ENCODE measurements at places on chromosomes 7 and 10.

DNA sequence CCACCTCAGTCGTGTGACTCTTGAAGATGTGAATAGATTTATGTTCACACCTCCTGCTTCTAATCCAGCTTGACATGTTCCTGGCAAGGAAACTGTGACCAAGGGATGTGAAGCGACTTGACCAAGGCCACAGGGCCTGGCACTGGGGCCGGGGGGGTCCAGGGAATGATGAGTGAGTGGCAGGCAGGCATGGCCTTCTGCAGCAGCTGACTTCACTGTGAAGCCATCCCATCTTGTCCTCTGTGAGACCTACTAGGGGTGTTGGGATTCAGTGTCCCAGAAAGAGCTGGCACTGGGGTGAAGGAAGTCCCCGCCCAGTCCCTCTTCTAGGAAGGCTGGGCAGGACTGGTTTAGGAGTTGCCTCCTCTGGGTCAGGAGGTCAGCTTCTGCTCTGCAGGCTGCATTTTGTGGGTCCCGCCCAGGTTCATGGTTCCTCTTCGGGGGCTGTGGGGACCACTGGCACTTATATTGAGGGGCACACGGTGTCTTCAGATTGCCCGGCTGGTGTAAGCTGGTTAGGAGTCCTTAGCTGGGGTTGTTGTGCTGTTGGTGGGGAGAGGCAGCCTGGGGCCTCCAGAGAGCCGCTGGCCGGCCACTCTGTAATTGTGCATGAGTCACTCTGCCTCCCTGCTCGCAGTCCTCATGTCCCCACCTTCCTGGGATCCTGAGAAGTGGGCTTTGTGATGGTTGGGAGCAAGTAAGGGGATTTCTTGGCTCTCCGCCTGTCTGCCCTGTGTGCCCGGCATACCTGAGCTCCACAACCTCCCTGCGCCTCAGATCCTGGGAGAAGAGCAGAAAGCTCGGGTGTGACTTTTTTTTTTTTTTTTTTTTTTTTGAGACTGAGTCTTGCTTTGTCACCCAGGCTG is 11.0 kb downstream of the ZMIZ1 start:
- no peak overlapping the region for H3K4me3 ChIP-seq
- H3K27ac ChIP-seq = no peak overlapping the region
- DNase-seq = no peak

GRCh38 chr7:96330193-96330592 is 8.3 kb upstream of the SLC25A13 start:
- H3K36me3 ChIP-seq = no peaks in the 10 kb centered on the region
- H3K27me3 ChIP-seq = peaks cover 6% of the 10 kb centered on the region
- H3K27ac ChIP-seq = no peak overlapping the region
- no peak overlapping the region for H3K4me3 ChIP-seq
- H3K4me1 ChIP-seq = peaks cover 4% of the 10 kb centered on the region

- peaks cover 3% of the 10 kb centered on the region for H3K27me3 ChIP-seq
- no peaks in the 10 kb centered on the region for H3K36me3 ChIP-seq
- H3K4me1 ChIP-seq = peaks cover 1% of the 10 kb centered on the region
Measured at GRCh38 chr10:22997096-22997495, 69.2 kb downstream of the ARMC3 start.

DNA sequence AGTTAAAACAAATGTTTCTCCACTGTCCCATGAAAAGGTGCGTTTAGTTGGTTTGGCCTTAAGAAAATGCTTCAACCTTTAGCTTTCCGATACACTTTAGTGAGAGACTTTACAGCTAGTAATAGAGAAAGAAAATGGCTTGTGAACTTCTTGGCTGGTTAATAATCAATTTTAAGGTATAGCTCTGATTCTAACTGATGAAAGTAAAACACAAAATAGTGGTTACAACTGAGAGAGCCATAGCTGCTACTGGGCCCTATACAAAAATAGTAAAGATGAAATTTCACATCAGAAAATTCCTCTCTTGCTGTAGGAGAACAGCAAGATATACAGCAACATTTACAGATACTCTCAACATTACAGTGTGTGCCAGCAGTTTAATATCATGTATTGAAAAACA is 371.4 kb downstream of the PHTF2 start:
- H3K27ac ChIP-seq = no peak overlapping the region
- no peak for DNase-seq
- H3K4me3 ChIP-seq = no peak overlapping the region
- no peaks in the 10 kb centered on the region for H3K36me3 ChIP-seq
- no peaks in the 10 kb centered on the region for H3K4me1 ChIP-seq

GRCh38 chr10:46526682-46527038 is 29.8 kb downstream of the GPRIN2 start:
- H3K27ac ChIP-seq = no peak overlapping the region
- no peaks in the 10 kb centered on the region for H3K4me1 ChIP-seq
- peak; percentile 9 for DNase-seq
- H3K36me3 ChIP-seq = no peaks in the 10 kb centered on the region
- no peak overlapping the region for H3K4me3 ChIP-seq
- no peaks in the 10 kb centered on the region for H3K27me3 ChIP-seq

- H3K27me3 ChIP-seq = no peaks in the 10 kb centered on the region
- no peak overlapping the region for H3K27ac ChIP-seq
- no peak for DNase-seq
- H3K36me3 ChIP-seq = no peaks in the 10 kb centered on the region
- H3K4me1 ChIP-seq = no peaks in the 10 kb centered on the region
Measured at GRCh38 chr7:80040335-80040734, 94.3 kb upstream of the GNAI1 start.

DNA sequence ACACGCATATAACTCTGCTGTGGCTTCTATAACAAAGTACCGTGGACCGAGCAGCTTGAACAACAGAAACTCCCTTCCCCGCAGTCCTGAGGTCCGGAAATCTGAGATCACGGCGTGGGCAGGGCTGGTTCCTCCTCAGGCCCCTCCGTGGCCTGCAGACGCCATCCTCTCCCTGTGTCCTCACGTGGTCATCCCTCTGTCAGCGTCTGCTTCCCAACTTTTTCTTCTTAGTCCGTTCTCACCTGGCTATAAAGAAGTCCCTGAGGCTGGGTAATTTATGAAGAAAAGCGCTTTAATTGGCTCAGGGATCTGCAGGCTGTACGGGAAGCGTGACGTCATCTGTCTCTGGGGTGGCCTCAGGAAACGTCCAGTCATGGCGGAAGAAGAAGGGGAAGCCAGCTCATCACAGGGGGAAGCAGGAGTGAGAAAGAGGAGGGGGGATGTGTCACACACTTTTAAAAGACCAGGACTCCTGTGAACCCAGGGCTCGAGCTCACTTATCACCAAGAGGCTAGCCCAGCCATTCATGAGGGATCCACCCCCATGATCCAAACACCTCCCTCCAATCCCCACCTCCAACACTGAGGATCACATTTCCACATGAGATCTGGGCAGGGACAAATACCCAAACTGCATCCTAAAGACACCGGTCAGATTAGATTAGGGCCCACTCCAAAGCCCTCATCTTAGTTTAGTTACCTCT is 91.2 kb upstream of the INSIG1 start:
- H3K27me3 ChIP-seq = no peaks in the 10 kb centered on the region
- peaks cover 35% of the 10 kb centered on the region for H3K4me1 ChIP-seq
- DNase-seq = peak; percentile 89

DNA sequence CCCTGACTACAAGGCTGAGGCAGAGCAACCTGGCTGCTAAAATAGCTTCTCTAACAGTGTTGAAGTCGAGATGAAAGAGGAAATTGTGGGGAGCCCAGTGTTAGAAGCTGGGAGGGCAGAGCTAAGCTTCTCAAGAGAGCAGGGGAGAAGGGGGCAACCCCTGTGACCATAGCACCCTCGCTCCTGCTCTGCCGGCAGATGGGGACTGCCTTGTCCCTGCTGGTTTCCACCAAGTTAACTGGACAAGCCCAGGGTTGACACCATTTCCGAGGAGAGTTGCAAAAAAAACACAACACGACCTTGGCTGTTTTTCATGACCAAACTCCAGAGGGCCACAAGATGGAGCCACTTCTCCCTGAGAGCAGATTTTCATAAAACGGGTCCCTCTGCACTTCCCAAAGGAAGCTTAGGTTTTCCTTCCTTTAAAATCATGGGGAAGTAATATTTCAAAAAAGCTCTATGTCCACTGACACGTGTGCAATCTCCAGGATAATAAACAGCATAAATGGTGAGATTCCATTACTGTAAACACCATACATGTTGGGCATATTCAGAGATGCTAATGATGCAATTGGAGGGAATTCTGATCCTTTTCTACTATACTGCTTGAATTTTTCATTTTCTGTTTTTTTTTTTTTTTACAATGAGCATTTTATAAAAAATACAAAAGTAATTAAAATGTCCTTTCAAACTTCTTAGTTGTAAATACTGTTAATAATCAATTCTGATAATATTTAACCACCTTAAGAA is 140.4 kb downstream of the PIP4K2A start:
- peak; percentile 44 for DNase-seq
- peak overlapping the region; percentile 1 for H3K27ac ChIP-seq
- H3K4me1 ChIP-seq = peaks cover 37% of the 10 kb centered on the region
- H3K27me3 ChIP-seq = no peaks in the 10 kb centered on the region

DNA sequence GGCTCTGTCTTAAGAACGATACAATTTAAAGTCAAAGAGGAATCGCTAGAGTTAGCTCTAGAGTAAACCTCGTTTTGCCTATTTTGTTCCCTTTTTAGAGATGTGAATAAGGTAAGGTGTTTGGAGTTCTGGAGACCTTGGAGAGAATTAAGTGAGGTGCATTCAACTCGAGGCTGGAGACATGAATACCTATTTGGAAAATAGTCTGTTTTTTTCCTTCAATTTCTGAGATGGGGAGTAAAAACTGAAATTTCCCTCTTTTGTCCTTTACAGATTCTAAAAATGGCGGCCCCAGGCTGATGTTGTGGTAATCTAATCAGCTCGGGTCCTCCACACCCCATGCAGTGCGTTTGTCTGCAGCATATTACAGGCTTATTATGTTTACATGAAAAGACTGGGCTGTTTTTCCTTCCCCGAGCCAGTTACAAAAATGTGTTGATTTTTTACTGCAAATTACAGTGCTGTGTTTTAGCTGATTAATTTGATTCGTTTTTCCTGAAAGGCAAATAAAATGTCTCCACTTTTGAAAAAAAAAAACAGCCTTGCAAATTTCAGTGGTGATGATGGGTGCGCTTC is 1.5 kb downstream of the KMT2E start:
- peak; percentile 56 for DNase-seq
- peaks cover 22% of the 10 kb centered on the region for H3K4me1 ChIP-seq
- peak overlapping the region; percentile 95 for H3K4me3 ChIP-seq
- H3K27me3 ChIP-seq = no peaks in the 10 kb centered on the region
- H3K36me3 ChIP-seq = peaks cover 63% of the 10 kb centered on the region
- peak overlapping the region; percentile 99 for H3K27ac ChIP-seq

- H3K4me3 ChIP-seq = no peak overlapping the region
- no peaks in the 10 kb centered on the region for H3K36me3 ChIP-seq
- H3K4me1 ChIP-seq = no peaks in the 10 kb centered on the region
- no peak for DNase-seq
- peaks cover 2% of the 10 kb centered on the region for H3K27me3 ChIP-seq
- H3K27ac ChIP-seq = no peak overlapping the region
Measured at GRCh38 chr7:70263471-70264255, 665.4 kb downstream of the AUTS2 start.

DNA sequence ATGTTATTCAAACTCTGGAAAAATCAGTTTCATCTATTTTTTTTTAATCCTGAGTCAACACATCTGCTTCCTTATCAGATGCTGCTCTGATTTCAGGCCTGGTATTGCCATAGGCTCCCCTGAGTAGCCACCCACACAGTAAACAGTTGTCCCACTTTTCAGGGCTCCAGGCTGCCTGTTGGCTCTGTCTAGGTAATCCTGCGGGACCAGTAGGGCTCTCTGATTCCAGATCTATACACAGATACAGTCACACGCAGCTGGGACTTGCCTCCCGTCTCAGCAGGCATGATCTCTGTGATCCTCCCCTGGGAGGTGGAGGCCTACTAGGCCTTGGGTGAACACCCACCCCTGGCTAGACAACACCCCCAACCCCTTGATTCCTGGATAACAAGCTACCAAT is 206.1 kb downstream of the CREB5 start:
- DNase-seq = no peak
- H3K4me1 ChIP-seq = no peaks in the 10 kb centered on the region
- no peaks in the 10 kb centered on the region for H3K27me3 ChIP-seq
- H3K36me3 ChIP-seq = no peaks in the 10 kb centered on the region
- H3K4me3 ChIP-seq = no peak overlapping the region
- H3K27ac ChIP-seq = no peak overlapping the region

DNA sequence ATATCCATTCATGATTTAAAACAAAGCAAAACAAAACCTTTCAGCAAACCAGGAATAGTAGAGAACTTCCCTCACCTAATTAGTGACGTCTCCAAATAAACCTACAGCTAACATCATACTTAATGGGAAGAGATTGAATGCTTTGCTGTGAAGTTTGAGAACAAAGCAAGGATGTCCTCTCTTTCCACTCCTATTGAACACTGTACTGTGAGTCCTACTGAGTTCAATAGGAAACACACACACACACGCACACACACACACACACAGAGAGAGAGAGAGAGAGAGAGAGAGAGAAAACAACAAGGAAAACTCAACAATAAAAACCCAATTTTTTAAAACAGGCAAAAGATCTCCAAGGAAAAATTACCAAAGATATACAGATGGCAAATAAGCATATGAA is 32.3 kb downstream of the PODXL start:
- peaks cover 2% of the 10 kb centered on the region for H3K27me3 ChIP-seq
- no peak overlapping the region for H3K27ac ChIP-seq
- peaks cover 11% of the 10 kb centered on the region for H3K4me1 ChIP-seq
- H3K4me3 ChIP-seq = no peak overlapping the region
- H3K36me3 ChIP-seq = no peaks in the 10 kb centered on the region
- no peak for DNase-seq

GRCh38 chr10:5343561-5343960 is 21.2 kb upstream of the UCN3 start:
- no peak overlapping the region for H3K4me3 ChIP-seq
- peak; percentile 32 for DNase-seq
- peaks cover 5% of the 10 kb centered on the region for H3K4me1 ChIP-seq
- H3K27me3 ChIP-seq = no peaks in the 10 kb centered on the region
- H3K36me3 ChIP-seq = no peaks in the 10 kb centered on the region
- no peak overlapping the region for H3K27ac ChIP-seq

- no peak overlapping the region for H3K4me3 ChIP-seq
- peaks cover 2% of the 10 kb centered on the region for H3K27me3 ChIP-seq
- H3K27ac ChIP-seq = no peak overlapping the region
- H3K36me3 ChIP-seq = peaks cover 3% of the 10 kb centered on the region
- DNase-seq = no peak
Measured at GRCh38 chr7:137363683-137364082, 20.1 kb upstream of the PTN start.

DNA sequence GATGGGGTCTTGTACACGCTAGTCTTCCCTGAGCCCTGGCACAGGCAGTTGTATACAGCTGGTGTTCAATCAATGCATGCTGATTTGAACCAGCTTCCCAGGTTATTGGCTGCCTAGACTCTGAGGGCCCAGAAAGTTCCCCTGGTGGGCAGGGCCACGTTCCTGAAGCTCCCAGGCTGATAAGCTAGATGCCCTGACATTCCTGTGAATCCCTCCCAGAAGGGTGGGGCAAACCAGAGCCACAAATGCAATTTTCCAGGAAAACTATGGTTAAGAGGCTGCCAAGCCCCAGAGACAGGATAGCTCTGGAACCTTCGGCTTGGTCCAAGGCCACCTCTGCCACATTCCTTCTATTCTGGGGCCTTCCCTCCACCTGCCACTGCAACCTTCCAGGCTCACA is 78.2 kb downstream of the FAM53B start:
- H3K27ac ChIP-seq = no peak overlapping the region
- H3K4me1 ChIP-seq = peaks cover 20% of the 10 kb centered on the region
- H3K4me3 ChIP-seq = no peak overlapping the region
- DNase-seq = no peak
- H3K36me3 ChIP-seq = no peaks in the 10 kb centered on the region
- no peaks in the 10 kb centered on the region for H3K27me3 ChIP-seq

Measured in activated naive CD4-positive, alpha-beta T cell treated with anti-CD3 and anti-CD28 coated beads for 36 hours (primary cell).